ENCODE measurements at places on chromosomes 11 and 22.

GRCh38 chr11:108221911-108222573 is 396 bp downstream of the NPAT start:
- DNase-seq = peak; percentile 32

DNA sequence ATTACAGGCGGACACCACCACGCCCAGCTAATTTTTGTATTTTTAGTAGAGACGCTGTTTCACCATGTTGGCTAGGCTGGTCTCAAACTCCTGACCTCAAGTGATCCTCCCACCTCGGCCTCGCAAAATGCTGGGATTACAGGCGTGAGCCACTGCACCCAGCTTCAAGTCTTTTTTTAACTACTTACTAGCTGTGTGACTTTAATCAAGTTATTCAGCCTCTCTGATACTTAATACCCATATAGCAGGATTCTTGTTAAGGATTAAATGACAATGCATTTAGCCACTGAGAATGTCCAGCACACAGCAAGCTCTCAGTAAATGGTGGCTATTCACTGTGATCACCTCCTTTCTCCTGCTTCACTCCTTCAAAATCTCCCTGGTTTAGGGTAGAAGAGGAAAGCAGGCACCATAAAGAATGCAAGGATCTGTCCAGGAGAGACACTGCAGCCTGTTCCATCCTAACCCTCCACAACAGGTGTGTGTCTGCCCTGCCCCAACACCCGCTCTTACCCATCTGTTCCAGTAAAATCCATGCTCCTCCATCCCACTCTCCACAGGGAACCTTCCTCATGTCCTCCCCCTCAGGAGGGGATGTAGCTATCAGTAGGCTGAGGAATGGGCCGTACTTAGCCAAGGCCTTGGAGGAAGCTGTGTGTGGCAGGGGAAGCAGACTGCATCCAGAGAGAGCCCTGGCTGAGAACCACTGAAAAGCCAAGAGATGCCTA is 69.3 kb downstream of the MICAL3 start:
- DNase-seq = no peak

DNA sequence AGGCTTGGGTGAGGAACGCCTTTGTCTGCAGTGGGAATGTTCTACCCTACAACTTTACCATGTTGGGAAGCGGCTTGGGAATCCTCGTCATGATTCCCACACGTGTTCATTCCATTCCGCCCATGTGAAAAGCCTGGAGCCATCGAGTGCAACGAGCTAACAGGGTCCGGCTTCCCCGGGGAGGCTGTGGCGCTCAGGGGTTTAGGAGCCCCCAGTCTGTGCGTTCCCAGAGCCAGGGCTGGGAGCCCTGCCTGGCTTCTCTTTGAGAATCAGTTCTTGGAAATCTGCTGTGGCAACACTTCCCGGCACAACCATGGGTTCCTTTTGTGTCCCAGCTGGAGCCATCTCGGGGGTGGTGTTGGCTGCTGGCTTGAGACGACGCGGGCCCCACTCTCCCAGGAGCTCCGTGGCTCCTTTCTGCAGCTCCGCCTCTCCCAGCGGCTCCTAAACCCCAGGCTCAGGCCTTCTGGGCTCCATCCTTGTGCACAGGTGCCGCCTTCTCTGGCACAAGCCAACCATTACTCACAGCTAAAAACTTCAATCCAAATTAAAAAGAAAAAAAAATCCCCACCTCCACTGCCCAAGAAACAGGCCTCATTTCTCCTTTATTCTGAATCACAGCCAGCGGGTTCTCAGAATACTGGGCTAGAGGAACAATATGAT is 18.7 kb upstream of the PPFIA1 start:
- no peak for DNase-seq

- no peak for DNase-seq
Measured at GRCh38 chr11:90803366-90803765, 580.5 kb upstream of the CHORDC1 start.

DNA sequence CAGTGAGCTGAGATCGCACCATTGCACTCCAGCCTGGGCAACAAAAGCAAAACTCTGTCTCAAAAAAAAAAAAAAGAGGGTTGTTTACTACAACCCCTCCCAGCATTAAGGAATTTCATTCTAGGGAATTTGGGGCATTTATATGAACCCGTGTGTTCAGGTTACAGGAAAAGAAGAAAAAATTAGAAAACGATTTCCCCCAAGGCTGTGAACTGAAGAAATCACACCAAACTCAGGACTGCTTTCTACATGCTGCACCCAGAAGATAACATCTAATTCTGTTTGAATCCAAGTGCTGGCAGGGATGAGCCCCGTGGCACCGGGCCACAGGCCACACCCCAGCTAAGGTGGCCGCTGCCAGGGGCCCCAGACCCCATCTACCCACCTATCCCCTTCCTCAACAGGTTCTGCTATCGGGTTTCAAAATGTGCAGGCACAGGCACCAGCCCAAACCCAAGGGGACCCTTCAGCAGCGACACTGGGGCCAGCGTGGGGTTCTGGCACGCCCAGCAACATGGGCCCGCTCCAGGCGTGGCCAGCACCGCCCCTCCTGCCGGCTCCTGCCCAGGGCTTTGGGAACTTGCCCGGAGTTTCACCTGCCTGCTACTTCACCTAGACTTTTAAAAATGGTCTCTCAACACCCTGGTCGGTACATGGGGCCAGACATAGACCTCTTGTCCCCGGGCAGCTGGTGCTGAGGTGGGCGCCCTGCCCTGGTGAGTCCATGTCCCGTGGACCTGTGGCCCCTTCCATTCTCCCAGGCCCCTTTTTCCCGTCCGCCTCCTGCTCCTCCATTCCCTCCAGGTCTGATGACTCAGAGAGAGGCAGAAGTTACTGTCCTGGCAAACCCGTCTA is 11.8 kb downstream of the CELSR1 start:
- no peak for DNase-seq

DNA sequence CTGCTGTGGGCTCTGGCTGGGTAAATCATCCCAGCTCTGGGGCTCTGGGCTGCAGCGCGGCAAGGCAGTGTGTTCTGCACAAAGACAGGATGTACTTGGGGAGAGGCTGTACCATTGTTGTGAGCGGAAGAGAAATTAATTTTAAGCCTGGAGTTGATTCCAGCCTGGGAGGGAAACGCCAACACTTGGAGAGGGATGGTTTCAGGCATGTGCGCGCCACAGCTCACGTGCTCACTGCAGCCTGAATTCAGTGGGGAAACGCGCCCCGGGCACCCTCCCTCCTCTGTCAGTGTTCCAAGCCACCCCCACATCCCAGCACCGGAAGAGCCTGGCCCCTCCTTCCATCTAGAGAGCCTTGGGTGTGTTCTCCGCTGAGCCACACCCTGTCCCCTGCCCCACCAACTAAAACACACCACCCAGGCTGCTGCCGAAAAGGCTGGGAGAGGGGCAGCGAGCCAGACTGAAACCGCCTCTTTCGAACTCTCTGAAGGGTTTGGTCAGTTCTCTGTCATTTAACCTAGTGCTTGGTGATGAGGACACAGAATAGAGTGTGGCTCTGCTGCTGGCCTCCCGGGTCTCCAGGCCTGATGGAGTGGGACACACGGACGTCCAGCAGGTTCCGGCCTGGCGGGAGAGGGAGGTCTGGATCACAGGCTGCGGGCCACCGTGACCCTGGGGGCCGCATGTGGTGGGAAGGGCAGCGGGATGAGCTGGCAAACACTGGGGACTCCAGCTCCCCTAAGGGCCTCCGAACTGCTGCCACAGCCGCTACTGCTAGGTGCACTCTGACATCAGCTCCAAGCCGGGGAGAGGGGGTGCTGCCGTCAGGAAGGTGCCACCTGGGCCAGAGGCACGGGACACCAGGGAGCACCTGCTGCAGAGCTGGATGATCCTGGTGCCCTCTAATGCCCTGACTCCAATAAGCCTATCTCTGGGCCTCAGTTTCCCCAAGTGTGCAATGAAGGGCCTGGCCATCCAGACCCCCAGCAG is 230.8 kb downstream of the CTTN start:
- no peak for DNase-seq

GRCh38 chr11:122093731-122094275 is 22.2 kb downstream of the BLID start:
- no peak for DNase-seq

- no peak for DNase-seq
Measured at GRCh38 chr22:35218079-35218478, 39.2 kb upstream of the HMGXB4 start.

DNA sequence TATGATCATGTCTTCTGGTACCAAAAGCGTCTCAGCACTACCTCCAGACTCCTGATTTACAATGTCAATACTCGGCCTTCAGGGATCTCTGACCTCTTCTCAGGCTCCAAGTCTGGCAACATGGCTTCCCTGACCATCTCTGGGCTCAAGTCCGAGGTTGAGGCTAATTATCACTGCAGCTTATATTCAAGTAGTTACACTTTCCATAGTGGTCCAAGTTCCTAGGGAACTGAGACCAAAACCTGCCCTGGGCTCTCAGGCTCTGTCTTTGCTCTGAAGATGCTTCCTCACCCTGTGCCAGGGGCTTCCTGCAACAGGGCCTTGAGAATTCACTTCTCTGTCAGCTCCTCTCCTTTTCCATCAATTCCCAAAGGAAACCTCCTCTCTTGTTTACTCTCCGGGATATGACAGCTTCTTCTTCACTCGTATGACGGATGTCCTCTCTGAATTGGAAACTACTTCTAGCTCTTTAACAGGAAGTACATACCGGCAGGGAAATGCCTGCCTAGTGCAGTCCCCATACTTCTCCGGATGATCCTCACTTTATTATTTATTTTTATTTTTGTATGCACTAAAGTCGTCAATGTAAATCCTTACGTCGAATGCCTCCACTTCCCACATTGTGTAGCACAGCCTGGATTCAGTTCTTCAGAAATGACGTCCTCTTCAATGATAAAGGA is 29.6 kb upstream of the PRAME start:
- DNase-seq = no peak

DNA sequence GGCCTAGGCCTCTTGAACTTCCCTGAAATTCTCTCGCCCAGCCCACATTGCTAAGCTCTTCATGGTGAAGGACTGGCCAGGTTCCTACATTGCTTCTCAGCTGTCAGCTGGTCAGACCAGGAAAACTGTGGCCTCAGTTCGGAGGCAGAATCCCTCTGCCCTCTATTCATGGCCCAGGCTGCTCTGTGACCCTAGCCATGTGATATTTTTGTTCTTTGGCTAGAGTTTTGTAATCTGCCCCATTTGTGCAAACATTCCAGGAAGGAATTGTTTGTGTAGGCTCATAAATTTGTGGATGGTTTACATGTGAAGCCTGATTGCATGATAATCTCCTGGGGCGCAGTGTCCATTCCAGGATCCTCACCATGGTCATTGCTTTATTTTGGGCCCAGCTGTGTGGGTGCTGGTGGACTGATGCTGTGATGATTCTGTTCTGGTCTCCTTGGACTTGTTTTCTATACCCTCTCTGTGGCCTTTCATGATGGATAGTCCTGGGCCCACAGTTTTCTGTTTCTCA is 149.1 kb upstream of the E2F8 start:
- DNase-seq = no peak

DNA sequence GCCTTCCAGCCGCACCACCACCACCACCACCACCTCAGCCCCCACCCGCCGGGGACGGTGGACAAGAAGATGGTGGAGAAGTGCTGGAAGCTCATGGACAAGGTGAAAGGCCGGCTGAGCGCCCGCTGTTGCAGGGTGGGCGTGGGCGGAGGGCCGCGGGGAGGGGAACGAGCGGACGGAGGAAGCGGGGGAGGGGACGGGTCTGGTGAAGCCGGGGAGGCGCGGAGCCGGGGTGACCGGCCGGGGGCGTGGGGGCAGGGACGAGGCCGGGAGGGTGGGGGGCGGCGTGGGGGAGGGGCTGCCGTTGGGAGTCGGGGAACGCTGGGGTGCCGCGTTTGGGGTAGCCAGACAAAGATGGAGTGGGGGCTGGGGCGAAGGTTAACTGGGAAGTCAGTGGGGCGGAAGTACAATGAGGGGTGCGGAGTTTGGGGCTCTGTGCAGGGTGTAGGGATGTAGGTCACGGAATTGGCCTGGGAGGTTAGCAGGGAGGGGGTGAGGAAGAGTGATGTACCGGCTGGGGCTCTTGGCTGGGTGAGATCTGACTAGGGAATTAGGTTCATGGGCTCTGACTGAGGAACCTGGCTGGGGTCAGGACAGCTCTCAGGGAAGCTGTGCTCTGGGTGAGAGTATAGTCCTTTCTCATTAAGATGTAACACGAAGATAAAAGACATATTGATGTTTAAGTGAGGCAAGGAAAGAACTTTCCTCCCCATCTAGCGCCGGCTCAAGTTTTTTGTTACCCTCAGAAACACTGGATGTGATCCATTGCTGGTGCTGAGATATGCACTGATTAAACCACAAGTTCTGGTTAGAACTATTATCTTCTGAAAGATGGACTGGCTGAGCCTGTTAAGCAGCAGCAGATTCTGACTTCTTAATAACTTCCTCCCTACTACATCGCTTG is 624 bp downstream of the CBL start:
- DNase-seq = peak; percentile 72

- no peak for DNase-seq
Measured at GRCh38 chr11:4191031-4191571, 96.5 kb downstream of the RRM1 start.

GRCh38 chr11:46603704-46604308 is 10.0 kb upstream of the AMBRA1 start:
- DNase-seq = no peak

- peak; percentile 11 for DNase-seq
Measured at GRCh38 chr22:39985383-39986035, 9.2 kb upstream of the FAM83F start.

DNA sequence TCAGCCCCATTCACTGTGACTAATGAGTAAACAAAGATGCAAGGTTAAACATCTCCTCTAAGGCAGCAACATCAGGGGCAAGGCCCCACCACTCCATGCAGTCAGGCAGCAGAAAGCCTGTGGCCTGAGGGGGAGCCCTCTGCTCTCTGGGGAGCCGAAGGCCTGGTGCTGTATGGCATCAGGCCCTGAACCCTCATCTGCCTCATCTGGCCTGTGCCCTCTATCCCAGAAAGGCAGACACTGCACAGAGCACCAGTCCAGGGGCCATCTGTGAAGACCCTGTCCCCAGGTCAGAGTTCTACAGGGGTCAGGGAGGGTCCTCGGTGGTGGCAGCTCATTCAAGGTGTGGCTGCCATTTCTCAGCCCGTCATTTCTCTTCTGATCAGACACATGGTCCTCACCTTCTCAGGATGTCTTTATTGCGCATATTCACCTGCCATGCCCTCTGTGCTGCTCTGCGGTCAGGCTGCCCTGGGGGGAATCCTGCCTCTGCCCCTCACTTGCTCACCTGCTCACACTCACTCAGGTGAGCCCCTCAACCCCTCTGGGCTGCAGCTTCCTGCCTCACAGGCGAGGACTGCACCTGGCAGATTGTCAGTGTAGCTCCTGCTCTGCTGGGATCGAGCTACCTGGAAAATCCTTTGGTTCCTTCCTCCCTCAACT is 103.1 kb upstream of the PITPNB start:
- no peak for DNase-seq

- DNase-seq = peak; percentile 58
Measured at GRCh38 chr22:44181033-44181911, 547 bp downstream of the PARVG start.
